Activated naive CD4-positive, alpha-beta T cell (primary cell): ENCODE measurements at places on chromosomes 16 and 17.

- no peak for DNase-seq
Observed at GRCh38 chr17:76163919-76164318, 22.9 kb upstream of the FOXJ1 start.

DNA sequence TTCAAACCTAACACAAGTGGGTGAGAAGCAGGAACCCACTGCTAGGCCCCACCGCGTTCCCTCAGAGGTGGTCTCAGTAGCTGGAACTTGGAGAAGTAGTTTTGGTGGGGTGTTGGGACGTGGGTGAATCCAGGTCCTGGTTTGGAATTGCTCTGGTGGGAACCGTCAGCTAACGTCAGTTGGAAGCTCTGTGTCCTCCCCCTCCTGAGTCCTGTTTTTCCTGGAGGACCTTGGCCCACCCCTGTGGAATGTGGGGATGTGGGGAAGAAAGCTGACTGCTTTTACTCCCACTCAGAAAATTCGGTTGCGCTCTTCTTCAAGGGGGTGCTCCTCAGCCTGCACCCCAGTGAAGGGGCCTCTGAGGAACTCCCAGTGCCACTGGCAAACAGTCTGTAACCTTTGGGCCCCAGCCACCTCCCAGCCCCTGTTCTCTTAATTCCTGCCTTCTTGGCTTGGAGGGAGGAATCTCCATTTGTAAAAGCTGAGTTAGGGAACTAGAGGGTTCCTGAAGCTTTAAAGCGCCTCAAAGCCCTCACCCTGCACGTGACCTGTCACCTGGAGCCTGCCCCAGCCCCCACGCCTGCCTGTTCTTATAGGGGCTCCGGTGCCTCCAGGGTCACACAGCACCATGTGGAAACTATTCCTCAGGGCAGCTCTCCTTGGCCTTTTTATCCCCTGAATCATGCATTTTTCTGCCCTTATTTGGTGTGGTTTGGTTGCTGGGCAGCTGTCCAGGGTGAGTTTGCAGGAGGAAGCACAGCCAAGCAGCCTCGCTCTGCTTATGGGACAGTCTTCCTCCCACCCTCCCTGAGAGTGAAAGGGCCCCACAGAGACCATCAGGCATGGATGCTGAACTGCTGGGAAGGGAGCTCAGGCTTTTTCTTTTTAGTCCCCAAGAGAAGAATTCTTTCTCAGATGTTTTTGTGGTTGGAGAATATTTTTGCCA lies 16.2 kb upstream of the NAGLU start:
- no peak for DNase-seq

DNA sequence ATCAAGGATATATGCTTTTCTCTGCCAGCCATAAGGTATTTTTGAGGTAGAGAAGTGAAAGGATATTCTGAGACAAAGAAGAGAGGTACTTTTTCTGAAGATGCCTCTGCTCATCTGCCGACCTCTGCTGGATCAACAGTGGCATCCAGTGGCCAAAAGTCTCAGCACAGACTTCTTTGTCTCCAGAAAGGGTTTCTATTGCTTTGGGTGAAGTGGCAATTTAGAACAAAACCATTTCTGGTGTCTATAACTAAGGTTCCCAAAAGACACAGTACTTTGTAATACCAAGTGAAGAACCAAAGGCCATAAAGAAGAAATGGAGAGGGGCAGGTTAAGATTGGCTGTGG lies 155.2 kb upstream of the C17orf78 start:
- no peak for DNase-seq

DNA sequence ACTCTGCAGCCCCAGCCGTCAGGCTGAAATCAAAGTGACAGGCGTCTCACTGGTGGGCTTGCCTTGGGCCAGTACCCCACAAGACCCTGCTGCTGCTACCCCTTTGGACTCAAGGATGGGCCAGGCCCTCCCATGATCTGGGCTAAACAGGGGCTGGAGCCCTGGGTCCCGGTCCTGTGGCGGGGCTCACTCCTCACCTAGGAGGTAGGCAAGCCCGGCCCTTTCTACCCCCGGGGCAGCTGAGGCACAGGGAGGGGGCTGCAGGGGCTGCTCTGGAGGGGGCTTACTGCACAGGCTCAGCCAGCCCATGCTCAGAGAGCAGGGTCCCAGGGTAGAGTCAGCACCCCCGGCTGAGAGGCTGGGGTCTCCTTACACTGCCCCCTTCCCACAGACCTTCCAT lies 23.6 kb downstream of the KATNB1 start:
- no peak for DNase-seq

- no peak for DNase-seq
Observed at GRCh38 chr17:27390540-27390939, 65.7 kb upstream of the KSR1 start.

- DNase-seq: peak; percentile 22
Observed at GRCh38 chr17:58755577-58756245, at the start of gene PPM1E. TSS of gene PPM1E (plus strand) at chr17:58755854.

- DNase-seq: no peak
Observed at GRCh38 chr17:41060052-41060604, at the start of gene KRTAP2-3. TSS of gene KRTAP2-3 (minus strand) at chr17:41060114. CDS start at chr17:41060050, 64 bp downstream.

DNA sequence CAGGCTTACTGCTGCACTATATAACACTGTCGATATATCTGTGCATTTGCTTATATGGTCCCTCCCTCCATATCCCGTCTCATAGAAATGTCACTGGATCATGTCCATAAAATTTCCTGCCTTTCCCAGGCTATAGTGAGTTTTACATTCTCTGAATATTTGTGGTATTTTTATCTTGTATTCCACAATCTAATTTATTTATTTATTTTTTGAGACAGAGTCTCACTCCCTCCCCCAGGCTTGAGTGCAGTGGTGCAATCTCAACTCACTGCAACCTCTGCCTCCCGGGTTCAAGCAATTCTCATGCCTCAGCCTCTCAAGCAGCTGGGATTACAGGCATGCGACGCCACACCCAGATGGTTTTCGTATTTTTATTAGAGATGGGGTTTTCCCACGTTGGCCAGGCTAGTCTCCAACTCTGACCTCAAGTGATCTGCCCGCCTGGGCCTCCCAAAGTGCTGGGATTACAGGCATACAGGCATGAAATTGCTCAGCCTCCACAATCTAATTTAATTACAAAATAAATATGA lies 12.9 kb downstream of the TRIM37 start:
- DNase-seq: no peak

- DNase-seq: no peak
Observed at GRCh38 chr17:57489321-57489720, 233.0 kb downstream of the MSI2 start.

DNA sequence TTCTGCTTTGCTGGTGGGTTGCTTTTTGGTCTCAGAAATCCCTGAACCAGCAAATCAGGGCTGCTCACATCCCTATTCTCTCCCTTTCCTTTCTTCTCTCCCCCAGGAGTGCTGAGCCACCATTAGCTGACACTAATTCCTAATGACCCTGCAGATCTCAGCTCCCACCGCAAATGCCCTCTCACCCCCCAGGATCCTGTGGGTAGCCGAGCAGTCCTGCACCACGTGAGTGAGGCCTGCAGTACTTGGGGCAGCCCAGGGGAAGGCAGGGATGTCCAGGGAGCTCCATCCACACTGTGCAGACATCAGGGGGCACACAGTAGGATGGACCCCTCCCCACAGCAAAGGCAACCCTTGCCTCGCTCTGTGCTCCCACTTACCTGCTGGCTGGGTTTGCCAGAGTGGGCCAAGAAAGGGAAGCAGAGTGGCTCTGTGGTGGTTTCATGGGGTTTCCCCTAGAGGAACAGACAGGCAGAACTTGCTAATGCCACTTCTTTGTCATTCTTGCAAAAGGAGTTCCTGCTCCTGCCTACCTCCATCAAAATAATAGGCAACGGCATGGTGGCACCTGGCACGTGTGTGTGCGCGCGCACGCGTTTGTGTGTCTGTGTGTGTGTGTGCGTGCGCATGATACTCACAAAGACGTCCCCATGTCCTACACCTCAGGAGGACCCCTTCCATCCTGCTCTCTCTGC lies 135.6 kb downstream of the GAS7 start:
- DNase-seq: no peak

DNA sequence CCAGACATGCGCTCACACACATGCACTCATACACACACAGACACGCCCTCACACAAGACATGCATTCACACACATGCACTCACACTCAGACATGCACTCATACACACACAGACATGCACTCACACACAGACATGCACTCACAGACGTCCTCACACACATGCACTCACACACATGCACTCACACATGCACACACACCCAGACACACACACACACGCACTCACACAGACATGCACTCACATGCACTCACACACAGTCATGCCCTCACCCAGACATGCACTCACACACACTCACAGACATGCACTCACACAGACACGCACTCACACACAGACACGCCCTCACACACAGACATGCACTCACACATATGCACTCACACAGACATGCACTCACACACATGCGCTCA lies 2.1 kb upstream of the ZNF469 start:
- no peak for DNase-seq

- no peak for DNase-seq
Observed at GRCh38 chr17:1931844-1932579, 93.1 kb downstream of the RTN4RL1 start.

- no peak for DNase-seq
Observed at GRCh38 chr16:64280317-64280716, 841.5 kb downstream of the CDH11 start.

GRCh38 chr16:67215706-67216105 lies 11.2 kb upstream of the TMEM208 start:
- DNase-seq: no peak

GRCh38 chr16:21565507-21565860 lies 33.9 kb upstream of the METTL9 start:
- DNase-seq: no peak
